Naive thymus-derived CD4-positive, alpha-beta T cell (primary cell): ENCODE measurements at places on chromosomes 2 and 18. TPM values are rescaled to one million over a fixed set of nuclear protein-coding genes. Genes with fewer than 3 reads are reported as not detected.

- no peak for DNase-seq
Observed at GRCh38 chr2:182372661-182373060, 54.2 kb downstream of the PDE1A start.

DNA sequence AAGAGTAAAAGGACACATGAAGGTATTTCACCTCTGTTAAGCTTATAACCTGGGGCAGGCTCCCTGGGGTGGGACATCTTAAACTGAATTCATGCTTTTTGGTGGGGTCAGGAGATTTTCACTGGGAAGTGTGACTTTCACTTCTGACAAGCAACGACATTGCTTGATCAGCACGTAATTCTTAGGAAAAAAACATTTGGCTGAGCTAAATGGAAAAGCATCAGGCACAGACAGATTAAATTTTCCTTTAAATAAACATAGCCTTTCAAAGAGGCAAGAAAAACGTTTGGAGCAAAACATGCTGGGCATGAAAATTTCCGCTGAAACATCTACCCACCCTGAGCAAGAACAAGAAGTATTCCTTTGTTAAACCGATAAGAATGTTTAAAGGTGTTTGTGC lies 674.0 kb upstream of the CELF4 start:
- DNase-seq, result no peak

The MROH2A gene
- total RNA-seq, result not detected

DNA sequence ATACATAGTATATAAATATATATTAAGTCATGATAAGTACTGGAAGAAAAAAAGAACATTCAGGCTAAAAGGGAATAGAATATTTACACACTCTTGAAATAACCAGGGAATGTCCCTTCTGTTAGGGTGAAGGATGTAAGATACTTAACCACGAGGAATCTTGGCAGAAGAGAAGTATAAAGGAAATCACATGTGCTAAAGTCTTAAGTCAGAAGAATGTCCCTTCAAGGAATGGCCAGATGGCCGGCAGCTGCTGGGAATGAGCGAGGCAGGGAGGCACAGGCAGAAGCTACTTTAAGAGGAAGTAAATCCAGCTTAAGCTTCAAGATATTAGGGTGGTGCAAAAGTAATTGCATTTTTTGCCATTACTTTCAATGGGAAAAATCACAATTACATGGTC lies 5.5 kb downstream of the CCDC102B start:
- no peak for DNase-seq

- DNase-seq, result no peak
Observed at GRCh38 chr2:30354150-30354549, 92.9 kb upstream of the LCLAT1 start.

DNA sequence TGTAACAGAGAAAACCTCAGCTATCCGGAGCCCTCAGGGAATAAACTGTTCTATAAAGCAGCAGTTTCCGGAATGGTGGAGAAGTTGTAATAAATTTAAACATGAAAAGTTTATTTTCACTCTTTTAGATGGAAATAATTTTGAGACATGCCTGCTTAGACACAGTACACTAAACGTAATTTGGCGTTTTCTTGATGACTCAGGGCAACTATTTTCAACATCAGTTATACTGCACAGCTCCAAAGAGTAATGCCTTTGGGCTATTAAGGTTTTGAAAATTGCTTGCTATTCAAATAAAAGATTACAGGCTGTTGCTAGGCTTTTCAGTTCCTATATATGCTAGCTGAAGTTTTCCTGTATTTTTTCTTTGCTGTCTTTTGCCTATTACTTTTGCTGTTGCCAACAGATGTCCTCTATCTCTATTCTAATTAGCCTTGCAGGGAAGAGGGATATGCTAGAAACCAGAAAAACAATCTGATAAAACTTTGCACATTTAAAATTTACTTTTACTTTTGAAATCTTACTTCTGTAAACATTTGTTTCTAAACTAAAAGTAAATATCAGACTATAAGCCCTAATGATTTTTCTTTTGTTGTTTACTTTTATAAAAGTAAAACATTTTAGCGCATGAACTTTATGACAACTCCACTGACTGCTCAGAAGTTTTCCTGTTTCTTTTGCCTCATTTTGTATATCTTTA lies 113.4 kb upstream of the WDSUB1 start:
- DNase-seq, result no peak
